ENCODE measurements at places on chromosomes 7 and 10.

GRCh38 chr7:148993193-148993592 is 35.1 kb downstream of the PDIA4 start:
- no peak for DNase-seq

GRCh38 chr7:83704564-83704963 is 55.6 kb upstream of the SEMA3E start:
- no peak for DNase-seq

DNA sequence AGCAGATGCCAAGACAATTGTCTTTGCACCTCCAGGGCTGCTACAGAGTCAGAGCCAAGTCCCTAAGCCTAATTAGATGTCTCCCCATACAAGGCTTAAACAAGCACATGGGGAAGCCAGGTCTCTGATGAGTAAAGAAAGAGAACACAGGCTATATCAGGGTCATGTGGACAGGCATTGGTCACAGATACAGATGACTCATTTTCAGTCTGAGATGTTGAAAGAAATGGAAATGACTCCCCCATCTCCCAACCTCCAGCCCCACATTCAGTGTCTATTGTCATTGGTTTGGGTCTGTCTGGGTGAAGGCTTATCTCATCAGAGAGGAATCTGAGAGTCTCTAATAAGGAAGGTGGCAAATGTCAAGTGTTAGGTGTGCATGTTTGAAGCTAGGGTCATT is 290.1 kb upstream of the KIAA1217 start:
- no peak for DNase-seq

DNA sequence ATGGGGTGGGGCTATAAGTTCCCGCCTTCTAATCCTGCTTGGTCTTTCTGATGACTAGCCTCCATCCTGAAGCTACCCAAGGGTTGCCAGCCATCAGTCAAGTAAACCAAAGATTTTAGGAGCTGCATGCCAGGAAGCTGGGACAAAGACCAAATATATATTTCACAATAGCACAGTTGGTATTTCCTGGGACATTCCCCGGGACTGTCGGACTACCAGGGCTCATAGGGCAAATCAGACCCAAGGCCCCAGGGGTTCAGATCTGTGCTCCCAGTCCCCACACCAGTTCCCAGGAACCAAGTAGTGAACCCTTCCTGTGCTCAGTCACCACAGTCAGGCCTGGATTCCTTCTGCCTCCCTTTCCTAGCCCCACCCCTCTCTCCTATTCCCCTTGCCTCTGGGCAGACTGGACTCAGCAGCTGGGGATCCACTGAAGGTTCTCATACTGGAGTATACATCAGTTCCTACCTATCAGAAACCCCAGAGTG is 5.7 kb upstream of the CXCL12 start:
- DNase-seq: no peak
